ENCODE measurements at places on chromosomes 7 and 10.

GRCh38 chr10:97531401-97531986 is 32.8 kb downstream of the UBTD1 start:
- no peak for DNase-seq

DNA sequence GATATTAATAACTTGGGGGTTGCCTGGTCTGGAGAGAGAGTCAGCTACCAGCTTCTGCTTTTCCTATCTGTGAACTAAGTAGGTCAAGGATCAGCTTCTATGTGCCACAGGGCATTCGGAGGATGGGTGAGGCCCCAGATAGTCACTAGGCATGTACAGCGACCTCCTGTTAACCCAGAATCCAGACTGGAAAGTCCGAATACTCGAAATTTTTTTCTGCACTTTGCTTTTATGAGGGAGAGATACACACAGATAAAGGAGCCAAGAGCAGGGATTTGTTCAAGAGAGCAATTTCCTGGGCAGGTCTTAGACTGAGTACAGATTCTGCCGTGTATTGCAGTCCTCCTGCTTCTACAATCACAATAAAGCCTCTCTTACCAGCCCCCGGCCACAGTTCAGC is 54.2 kb downstream of the EMX2 start:
- DNase-seq = no peak

DNA sequence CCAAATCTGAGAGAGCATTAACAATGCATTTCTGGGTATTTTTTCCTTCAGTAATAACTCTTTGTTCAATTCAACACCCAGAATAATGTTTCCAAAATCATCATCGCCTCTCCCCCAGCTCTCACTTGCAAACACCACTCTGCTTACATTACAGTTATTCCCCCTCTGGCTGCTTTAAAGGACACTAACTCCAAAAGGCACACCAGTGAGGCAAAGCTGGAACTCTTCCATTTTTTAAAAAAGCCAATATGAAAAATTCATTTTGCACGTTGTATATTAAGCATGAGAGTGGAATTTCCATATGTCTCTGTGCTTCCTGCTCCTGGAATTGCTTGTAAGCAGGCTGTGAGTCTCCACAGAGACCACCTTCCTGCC is 91.3 kb upstream of the C1QL3 start:
- DNase-seq = no peak

DNA sequence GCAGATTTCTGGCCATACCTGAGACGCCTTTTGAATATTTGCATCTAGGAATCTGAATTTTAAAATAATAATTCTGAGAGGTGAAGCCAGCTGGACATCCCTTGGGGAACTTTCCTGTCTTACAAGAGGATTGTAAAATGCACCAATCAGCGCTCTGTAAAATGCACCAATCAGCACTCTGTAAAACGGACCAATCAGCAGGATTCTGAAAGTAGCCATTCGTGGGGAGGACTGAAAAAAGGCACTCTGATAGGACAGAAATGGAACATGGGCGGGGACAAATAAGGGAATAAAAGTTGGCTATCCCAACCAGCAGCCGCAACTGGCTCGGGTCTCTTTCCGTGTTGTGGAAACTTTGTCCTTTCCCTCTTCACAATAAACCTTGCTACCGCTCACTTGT is 9.9 kb downstream of the PPIF start:
- DNase-seq = no peak

DNA sequence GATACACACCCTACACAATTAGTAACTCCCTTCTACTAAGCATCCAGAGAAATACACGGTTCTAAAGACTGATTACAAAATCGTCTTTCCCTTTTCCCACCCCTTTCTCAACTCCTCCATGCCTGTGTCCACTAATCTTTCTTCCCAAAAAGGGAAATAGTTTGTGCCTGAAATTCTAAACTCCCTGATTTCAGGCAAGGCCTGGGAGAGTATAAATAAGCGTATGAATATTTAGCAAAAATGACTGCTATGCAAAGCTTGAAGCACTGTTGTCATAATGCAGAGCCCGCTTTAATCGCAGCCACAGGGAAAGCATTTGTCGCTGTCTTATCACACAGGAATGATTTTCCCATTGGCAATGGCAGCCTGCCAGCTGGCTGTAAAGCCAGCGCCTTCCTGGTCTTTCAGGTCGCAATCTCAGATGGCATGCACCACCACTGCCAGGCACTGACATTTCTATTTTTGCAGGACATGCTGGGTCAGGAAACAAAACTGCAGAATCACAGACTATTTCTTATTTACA is 142.9 kb upstream of the PCGF5 start:
- DNase-seq = no peak

DNA sequence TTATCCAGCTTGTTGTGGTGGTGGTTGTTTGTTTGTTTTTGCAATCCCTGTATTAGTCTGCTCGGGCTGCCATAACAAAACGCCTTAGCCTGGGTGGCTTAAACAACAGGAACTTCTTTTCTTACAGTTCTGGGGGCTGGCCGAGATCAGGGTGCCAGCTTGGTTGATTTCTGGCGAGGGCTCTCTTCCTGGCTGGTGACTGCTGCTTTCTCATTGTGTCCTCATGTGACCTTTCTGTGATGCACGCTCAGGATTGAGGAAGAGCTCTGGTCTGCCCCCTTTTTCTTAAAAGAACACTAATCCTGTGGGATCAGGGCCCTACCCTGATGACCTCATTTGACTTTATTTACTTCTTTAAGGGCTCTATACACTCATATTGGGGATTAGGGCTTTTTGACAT is 107.1 kb upstream of the NRP1 start:
- no peak for DNase-seq

DNA sequence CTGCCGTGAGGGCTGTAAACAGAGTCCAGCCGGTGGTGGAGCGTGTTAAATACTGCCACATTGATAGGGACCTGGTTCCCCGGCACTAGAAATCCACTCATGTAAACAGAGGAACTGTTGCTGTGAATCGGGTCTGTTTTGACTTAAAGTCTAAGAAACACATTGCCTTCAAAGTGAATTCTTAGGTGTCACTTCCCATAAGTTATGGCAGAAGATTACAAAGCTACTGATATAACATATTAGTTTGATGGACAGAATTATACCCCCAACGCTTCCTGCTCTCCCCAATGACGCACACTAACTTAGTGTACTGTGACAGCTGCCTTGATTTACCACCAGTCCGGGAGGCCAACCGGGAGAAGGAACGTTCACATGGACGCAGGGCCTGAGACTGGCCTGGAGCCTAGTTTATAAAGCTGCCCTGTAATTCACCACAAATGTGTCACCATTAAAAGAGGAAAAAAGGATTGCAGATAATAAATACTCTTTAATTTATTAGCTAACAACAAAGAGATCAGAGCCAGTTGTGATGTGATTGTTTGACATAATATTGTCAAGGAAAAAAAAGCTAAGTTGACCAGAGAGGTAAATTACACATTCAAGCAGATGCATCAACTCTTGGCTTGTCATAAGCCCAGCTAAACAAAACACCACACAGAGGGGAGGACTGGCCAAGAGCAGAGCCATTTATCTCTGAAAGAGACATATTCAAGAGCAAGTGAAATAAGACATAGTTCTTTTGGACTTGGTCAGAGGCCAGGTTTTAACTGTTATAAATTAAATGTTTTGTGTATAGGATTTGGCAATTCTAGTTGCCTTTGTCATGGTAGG is 820.6 kb downstream of the LRMDA start:
- no peak for DNase-seq

DNA sequence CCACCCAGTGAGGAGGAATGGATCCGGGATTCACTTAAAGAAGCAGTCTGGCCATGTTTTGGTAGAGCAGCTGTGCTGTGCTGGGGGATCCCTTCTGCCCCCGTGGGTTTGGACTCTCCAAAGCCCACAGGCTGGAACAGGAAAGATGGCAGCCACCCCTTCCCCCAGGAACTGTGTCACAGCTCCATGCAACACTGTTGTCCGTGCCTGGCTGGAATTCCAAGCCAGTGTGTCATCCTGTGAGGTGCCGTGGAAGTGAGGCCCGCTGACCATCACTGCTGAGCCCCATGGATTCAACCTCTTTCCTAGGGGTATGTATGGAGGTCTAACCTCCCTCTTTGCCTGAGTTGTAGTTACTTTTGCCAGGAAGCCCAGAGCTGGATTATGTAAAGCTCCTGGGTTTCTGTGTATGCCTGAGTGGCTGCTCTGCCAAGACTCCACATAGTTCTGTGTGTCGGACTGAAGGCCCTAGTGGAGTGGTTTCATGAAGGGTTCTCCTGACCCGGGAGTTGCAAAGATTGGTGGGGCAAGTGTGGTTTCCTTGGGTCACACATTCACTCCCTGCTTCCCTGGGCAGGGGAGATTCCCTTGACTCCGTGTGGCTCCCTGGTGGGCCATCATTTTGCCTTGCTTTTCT is 35.1 kb upstream of the PCGF5 start:
- no peak for DNase-seq

- DNase-seq = no peak
Measured at GRCh38 chr10:92203919-92204623, 86.8 kb downstream of the CPEB3 start.

DNA sequence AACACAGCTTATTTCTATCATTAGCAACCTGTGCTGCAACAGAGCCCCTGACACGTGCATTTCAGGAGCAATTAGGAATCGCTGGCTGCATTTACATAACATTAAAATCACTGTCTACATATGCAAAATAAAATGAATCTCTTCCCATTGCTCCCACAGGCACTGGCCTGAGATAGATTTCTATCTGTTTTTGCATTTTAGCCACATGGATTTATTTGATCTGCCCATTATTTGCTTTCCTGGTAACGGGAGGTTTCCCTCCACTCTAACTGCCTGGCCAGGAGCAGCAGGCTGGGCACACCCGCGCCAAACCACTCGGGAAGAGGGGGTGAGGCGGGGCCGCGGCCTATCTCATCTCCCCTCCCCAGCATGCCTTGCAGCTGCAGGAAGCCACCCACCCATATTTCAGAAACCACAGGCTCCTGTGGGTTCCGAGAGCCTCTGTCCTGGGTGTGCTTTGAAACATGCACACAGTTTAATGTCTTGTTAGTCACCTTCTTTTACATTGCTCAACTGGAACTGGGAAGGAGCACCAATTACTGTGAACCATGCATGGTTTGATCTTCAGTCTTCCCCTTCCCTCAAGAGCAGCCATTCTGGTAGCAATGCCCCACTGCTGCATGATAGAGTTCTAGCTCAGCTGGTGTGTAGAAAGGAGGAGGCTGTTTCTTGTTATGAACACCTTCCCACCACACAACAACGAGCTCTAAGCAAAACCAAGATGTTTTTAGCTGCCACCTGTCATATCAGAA is 37.7 kb upstream of the IKZF1 start:
- peak; percentile 84 for DNase-seq

- DNase-seq = peak; percentile 37
Measured at GRCh38 chr7:5557920-5558401, 134.3 kb upstream of the TNRC18 start.

DNA sequence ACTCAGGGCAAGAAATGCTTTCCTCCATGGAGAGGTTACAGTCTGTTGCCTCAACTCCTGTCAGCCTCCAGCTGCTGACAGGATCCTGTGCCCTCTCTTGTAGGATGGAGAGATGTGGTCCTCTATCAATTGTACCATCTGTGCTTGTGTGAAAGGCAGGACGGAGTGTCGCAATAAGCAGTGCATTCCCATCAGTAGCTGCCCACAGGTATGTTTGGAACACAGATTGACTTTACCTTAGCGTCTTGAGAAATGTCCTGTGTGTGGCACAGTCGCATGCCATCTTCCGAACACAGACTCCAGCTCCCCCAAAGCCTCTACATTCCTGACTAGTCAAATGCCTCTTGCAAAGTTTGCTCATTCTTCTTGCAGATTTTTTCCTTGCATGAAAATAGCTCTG is 152.6 kb downstream of the BMPER start:
- DNase-seq = no peak

DNA sequence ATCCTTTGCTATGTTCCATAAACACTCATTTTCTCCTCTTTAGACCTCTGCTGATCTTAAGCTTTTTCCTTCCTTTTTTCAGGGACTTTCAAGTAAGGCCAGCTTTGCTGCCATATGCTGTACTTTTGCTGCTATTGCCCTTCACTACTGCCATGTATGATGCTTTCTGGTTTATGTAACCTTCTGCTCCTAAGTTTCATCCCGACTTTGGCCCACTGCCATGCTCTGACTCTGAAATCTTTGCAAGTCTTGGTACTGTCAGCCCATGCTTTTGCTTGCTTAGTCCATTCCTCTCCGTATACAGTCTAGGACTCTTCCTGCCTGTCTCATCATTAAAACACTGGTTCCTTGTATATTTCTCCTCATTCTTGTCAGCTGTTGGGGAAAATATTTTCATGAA is 152.4 kb downstream of the RNF133 start:
- no peak for DNase-seq

- no peak for DNase-seq
Measured at GRCh38 chr10:133309720-133310398, 1.1 kb downstream of the ZNF511 start.
